ENCODE measurements at places on chromosomes 7 and 10. TPM values are rescaled to one million over a fixed set of nuclear protein-coding genes. Genes with fewer than 3 reads are reported as not detected.

GRCh38 chr7:82602066-82602465 is 158.5 kb upstream of the CACNA2D1 start:
- DNase-seq: no peak

GRCh38 chr7:36958111-36958733 is 233.9 kb upstream of the AOAH start:
- no peak for DNase-seq

- DNase-seq: peak; percentile 36
Observed at GRCh38 chr7:104627516-104627915, 299.1 kb downstream of the LHFPL3 start.

GRCh38 chr10:116307455-116307854 is 16.8 kb upstream of the CCDC172 start:
- no peak for DNase-seq

Gene IGFBP1
- 17.2 TPM for polyA plus RNA-seq

- DNase-seq: no peak
Observed at GRCh38 chr7:44965441-44965903, 13.3 kb downstream of the MYO1G start.

DNA sequence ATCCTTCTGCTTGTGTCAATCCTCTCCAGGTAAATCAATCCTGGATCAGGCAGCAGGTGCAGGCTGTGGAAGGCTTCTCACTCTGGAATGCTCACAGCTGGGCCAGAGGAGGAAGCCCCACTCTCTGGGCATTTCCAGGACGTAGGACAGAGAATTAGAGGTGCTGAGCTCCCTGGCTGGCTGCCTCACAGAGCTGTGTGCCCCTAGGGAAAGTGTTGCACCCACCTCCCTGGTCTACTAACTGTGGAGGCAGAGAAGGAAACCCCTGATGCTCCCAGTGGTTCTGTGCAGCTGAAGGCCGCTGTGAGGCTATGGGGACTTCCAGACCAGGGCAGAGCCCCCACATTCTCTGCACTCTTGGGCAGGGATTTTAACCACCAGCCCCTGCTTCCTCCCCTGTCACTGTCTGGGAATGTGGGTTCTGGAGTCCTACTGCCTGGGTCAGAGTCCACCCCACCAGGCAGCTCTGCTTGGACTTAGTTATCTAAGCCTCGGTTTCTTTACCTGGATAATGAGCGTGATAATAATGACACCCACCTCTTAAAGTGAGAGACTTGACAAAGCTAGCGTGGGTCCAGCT is 73.5 kb upstream of the EEPD1 start:
- no peak for DNase-seq

Gene SLC26A3
- 0.11 TPM for polyA plus RNA-seq

- DNase-seq: no peak
Observed at GRCh38 chr7:157122800-157123495, 15.8 kb upstream of the UBE3C start.

All from thymus (tissue), 14 donors.